ENCODE measurements at places on chromosomes 4 and X.

DNA sequence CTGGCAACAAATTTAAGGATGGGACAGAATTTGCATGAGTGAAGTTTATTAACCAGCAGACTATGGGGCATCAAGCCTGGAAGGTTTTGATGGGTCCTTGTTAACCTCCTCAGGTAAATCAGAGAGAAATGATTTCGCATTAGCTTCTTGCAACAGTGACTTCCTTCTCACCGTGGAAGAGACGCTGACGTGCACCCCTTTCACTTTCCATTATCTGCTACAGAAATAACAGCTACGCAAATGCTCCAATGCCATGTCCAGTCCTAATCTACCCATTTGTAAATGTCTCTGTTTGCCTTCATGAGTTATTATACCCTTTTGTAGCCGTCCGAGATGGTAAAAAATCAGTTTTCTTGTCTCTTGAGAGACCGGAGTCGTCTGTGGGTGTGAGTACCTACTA lies 100.3 kb downstream of the SLC34A2 start:
- DNase-seq: no peak

- no peak for DNase-seq
Observed at GRCh38 chr4:128517739-128518510, 230.3 kb upstream of the PGRMC2 start.

GRCh38 chr4:20305976-20306375 lies 54.3 kb downstream of the SLIT2 start:
- no peak for DNase-seq

- no peak for DNase-seq
Observed at GRCh38 chr4:24704149-24704548, 91.2 kb upstream of the SOD3 start.

DNA sequence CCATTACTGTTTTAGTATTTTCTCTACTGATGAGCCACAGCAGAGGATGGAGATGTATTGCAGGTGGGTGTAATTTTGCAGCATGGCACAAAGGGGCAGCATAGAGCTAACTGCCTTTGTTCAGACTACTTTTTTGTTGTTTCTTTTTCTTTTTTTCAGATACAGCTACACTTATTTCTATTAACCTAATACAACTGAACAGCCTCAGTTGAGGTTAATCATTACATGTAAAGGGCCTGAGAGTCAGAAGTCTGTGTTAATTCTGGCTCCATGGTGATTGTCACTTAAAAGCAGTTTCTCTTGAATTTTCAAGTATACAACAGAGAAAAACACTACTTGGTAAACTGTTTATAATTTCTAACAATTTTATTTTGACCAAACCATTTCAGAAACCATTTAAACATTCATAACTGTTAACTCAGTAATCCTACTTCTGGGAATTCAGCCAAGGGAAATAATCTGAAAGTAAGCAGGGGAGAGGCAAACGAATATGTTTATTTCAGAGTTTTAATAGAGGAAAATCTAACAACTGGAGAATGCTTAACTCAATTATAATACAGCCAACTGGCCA lies 13.9 kb upstream of the PPEF2 start:
- no peak for DNase-seq

DNA sequence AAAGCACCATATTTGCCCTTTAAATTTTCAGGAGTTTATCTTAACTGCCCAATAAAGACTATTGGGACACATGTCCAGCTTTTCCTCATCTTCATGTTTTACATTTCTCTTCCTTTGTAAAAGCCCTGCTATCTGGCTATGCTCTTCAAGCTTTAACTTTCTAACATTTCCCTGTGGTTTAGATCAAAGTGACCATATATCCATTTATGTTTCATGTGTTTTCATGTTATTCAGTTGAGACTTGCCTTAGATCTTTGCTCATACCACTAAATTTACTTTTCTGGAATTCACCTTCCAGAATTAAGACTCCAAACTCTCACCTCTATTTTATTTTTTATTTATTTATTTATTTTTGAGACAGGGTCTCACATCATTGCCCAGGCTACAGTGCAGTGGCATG lies 78.5 kb downstream of the EFHC2 start:
- DNase-seq: no peak

GRCh38 chrX:123189338-123189737 lies 5.3 kb downstream of the GRIA3 start:
- no peak for DNase-seq

DNA sequence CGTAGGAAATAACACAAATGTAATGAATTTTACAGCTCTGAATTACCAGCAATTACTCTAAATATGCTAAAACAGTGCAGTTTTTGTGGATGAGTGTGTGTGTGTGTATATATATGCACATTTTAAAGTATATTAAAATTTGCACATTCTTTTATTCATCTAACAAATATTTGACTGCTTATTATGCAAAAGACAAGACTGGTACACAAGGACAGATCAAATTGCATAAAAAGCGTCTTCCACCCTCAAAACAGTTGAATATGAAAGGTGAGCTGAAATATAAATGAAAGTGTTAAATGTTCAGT lies 13.9 kb downstream of the ZAR1 start:
- no peak for DNase-seq

GRCh38 chrX:109283870-109284269 lies 198.0 kb downstream of the GUCY2F start:
- DNase-seq: no peak

DNA sequence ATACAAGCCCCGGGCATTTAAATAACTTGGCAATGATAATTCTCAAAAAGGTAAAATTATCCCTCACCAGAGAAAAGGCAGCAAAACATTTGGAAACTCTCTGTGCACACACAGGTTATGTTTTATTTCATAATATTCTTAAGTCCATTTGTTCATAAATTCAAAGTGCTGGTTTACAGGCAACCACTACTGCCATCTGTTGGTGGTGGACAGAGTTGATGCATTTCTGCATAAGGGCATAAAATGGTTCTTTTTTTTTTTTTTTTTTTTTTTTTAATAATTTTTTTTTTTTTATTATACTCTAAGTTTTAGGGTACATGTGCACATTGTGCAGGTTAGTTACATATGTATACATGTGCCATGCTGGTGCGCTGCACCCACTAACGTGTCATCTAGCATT lies 31.5 kb upstream of the IL21 start:
- peak; percentile 34 for DNase-seq

DNA sequence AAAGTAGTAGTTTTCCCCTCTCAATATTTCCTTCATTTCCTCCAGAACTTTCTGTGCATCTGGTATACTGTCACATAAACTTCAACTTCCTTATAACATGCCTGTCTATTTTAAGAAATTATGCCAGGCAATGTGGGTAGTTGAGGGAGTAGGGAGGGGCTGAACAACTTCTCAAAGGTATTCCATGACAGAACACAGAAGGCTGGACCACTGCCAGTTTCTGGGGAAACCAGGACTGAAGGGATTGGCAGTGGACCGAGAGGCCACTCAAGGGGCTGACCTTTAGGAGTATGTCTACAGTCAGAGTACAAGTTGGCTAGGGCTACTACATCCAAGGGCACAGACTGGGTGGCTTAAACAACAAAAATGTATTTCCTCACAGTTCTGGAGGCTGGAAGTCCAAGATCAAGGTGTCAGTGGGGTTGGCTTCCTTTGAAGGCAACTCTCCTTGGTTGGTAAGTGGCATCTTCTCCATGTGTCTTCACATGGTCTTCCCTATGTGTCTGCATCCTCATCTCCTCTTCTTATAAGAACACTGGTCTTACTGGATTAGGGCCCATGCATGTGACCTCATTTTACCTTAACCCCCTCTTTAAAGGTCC lies 6.9 kb downstream of the SH3RF1 start:
- no peak for DNase-seq

- DNase-seq: no peak
Observed at GRCh38 chr4:83150653-83151330, 36.3 kb upstream of the PLAC8 start.

DNA sequence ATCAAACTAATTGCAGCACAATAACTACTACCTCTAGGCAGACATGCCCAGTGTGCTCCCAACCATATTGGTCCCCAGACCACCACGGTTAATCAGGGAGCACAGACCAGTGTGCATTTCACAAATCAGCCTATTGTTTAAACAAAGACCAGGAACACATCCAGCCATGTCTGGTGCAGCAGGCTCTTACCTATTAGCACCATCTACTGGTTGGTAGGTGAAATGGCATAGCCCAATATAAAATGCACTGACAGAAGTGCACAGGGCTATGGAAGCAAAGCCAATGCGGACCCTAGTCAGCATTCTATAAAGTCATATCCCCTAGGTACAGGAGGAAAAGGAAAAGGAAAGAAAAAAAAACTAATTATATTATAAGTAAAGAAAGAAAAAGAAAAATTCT lies 15.5 kb upstream of the CYLC1 start:
- DNase-seq: no peak

GRCh38 chrX:23799469-23800065 lies 16.6 kb downstream of the SAT1 start:
- DNase-seq: no peak

GRCh38 chrX:41881166-41881565 lies 42.2 kb downstream of the CASK start:
- DNase-seq: no peak

DNA sequence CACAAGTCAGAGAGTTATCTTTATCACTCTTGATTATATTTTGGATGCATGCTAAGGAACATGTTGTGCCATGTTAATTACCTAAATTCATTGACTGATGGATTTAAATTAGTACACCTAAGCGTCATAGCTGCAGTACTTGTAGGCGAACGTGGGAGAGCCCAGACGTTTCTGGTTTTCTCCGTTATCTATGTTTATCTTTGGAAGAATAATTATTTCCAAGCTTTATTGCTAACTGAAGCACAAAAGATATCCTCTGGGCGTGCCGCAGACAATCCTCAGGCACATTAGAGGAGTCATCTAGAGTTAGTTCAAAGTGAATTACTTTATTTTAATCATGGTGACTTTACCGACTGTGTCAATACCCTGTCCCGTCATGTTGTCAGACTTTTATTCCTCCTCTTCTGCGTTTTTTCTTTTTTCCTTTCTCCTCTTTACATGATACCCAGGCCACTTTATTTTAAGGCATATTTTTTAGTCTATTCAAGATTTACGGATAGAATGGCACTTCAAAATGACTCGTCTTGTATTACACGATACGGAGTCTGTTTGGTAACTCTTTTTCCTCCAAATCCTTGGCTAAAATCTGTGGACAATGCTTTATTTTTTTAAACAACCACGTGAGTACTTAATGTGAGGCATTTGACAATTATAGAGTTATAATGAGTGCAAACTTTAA lies 632.0 kb upstream of the TENM3 start:
- no peak for DNase-seq

GRCh38 chrX:24759786-24760185 lies 66.1 kb downstream of the POLA1 start:
- DNase-seq: no peak

GRCh38 chrX:56498756-56499155 lies 64.7 kb upstream of the UBQLN2 start:
- no peak for DNase-seq

DNA sequence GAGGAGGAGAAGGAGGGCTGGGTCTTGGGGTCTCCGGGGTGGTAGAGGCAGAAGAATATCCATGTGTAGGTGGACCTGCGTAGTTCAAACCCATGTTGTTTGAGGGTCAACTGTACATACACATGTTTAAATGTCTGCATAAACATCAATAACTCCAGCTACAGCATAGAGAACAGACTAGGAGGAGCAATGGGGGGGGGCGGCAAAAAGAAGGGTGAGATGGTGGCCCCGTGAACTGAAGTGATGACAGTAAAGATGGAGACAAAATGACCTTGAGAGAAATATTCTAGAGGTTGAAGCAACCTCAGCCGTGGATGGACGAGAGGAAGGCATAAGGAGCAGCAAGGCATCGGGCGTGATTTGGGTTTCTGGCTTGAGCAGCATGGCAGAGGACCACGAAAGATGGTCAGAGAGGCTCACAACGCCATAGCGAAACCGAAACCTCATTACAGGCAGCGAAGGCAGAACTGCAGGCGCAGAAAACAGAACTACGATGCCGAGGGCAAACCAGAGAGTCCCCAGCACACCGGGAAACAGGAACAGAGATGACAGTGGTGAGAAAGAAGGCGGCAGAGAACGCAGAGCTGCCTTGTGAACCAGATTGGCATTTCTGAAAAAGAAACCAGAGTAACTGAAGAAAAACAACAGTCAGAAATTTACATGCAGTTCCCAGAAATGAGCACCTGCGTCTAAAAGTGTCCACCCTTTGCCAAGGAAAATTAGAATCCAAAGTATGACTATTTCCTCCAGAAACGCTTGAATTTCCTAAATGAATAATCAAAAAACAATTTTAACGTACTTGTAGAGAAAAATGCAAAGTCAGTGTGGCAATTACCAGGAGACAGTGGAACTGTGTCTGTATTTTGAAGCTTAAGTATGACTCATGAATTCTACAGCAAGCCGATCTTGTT lies 50.3 kb upstream of the ENPP6 start:
- no peak for DNase-seq

DNA sequence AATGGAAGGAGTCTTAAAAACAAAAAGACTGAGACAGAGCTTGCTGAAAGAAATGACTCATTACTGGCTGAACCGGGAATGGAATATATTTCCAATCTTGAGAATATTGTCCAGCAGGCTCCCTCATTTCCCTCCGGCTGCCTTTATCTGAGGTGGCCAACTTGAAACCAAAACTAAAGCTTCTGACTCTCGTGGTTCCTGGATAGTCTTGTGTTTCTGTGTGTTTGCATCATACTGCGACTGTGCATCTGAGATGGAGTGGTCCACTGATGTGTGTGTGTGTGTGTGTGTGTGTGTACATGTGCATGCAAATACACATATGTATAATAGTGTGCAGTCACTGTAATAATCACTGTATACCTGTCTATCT lies 145.6 kb upstream of the SCML1 start:
- no peak for DNase-seq

DNA sequence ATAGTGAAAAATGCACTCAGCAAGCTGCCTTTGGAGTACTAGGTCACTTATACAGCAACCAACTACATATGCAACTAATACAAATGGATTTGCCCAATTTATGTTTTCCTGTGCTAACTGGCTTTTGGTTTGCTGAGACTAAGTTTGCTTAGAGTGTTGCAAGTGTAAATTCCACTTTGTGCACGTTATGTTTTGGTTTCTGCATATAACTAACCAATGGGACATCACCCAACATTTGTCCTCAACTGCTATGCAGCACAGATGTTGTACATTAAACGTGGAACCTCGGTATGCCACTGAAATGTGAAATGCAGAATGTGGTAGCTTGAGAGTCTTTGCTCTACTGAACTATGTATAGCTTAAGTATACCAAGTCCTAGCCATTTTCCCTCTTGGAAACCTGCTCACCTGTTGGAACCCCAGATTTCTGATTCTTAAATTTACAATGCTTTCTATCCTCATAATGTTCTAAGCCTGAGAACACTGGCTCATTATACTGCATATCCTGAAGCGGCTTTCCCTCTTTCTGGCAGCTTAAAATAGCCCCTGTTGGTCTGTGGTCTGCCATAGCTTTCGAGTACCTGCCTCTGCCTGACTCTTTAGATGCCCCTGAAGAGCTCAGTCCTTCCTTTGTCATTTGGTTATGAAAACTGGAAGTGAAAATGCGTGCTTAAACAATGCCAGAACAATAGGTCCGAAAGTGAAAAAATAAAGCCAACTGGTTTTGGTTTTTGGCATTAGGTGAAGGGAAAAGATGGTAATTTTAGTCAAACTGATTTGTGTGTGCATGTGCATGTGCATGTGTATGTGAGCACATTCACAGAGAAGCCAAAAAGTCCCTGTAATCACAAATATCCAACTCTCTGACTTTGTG lies 158.0 kb downstream of the SH2D1A start:
- no peak for DNase-seq

GRCh38 chr4:171896426-171896825 lies 83.2 kb downstream of the GALNTL6 start:
- no peak for DNase-seq

GRCh38 chrX:10079231-10079630 lies 77.5 kb upstream of the CLCN4 start:
- DNase-seq: no peak

Measured in stimulated activated CD4-positive, alpha-beta T cell treated with anti-CD3 and anti-CD28 coated beads, Interleukin-1b, Interleukin-23, amount 100 ng/mL, for 1 hour (primary cell).